ENCODE measurements at places on chromosomes 5 and 9.
A peak's percentile ranks its signal among the peaks of the same experiment; 100 is the strongest.

- no peak for DNase-seq
Measured at GRCh38 chr5:152288917-152289595, 116.0 kb downstream of the NMUR2 start.

- no peak for DNase-seq
Measured at GRCh38 chr9:128728298-128728697, 4.4 kb upstream of the ZDHHC12 start.

- DNase-seq, result no peak
Measured at GRCh38 chr5:169534939-169535338, 48.6 kb upstream of the SPDL1 start.

DNA sequence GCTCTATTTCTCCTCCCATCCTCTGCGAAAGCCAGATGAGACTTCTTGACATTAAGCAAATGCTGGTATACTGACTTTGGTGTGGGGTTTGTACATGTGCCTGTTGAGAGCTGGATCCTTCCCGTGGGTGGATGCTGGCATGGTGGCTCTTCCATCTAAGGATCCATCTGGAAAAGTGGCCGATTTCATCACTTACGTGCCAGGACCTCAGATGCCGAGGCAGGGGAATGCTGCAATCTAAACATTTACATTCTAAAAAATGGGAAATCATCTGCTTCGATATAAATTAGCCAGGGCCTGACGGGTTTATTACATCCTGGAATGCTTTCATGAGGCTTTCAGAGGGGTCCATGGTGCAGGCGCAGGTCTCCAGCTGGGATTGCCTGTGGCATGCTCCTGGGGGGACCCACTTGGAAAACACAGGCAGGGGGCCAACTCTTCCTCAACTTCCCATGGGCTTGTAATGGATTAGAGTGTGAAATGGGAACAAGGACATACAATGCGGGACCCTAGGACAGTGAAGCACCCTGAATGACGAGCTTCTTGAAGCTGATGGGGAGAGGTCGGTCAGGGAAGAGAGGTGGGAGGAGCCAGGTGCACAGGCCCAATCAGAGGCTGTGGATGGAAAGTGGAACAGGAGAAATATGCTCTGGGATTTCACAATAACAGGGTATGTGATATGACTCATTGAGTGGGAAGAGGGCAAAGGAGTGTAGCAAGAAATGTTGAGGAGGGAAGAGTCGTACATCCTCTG, 105.5 kb upstream of the PITX1 start:
- DNase-seq, result peak; percentile 79

GRCh38 chr5:7405277-7405676, 9.3 kb downstream of the ADCY2 start:
- no peak for DNase-seq

- DNase-seq, result no peak
Measured at GRCh38 chr9:81508476-81508875, 180.9 kb downstream of the TLE1 start.

- peak; percentile 32 for DNase-seq
Measured at GRCh38 chr9:347667-348292, 133.1 kb downstream of the DOCK8 start.

- DNase-seq, result no peak
Measured at GRCh38 chr5:169646856-169647255, 9.8 kb downstream of the DOCK2 start.

DNA sequence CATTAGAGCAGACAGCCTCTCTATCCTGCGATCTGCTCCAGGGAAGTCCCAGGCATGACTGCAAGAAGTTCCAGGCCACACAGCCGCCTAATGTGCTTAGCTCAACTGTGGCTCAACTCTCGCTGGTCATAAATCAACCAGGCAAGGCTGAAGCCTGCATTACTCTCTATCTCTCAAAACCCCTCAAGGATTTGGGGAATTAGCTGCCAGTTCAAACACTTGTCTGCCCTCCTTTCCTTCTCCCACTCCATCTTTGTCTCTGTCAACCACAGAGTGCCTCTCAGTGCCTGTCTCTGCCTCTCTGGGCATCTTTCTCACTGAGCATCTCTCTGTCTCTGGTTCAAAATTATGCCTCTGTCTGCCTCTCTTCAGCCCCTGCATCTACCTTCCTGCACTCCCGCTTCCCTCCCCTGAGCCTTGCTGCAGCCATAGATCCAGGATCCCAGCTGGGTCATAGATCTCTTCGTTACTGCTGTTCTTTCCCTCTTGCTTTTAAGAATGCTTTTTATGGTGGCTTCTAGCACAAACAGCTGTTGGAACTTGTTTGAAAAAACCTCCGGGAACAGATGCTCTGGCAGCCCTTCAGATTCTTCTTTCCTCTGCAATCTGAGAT, 27.9 kb upstream of the GALNT10 start:
- DNase-seq, result no peak

DNA sequence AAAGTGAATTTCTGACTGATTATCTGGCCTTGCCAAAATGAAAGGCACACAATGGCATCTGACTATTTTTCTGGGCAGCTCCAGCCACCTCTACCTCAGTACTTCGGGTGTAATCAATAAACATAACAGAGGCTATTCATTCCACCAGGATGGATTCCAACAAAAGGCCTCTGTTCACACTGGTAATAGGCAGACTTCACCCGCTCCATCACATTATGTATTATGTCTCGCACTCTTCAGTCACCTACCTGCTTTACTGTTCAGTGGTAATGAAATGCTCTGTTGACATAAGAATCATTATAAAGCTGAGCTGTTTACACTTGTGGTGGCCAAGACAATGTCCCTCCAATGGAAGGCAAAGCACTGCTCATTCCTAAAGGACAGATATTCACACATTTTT, 1333.7 kb upstream of the WWC1 start:
- no peak for DNase-seq

DNA sequence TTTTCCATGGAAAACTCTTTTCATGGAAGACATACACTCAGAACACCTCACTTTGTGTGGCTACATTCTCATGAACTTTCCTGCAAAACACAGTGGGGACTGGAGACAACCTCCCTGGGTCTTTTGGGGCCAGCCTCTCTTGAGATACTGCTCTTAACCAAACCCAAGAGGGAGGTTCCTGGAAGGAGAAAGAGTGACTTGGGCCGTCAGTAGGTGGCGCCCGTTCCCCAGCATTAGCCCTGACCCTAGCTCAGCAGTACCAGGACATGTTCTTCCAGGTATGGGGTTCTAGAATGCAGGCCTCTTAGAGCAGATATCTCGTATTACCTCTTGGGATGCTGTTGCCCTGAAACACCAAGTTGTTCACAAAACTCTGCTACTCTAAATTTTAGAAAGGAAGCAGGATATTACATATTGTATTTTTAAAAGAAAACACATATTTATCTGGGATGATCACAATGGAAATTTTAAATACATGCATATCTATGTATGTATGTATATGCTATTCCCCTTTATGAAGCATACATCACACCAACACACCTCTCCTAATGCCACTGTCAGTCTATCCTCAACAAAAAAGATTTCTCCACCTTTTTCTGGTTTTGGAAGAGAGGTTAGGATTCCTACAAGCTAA, 15.8 kb upstream of the GLIS3 start:
- no peak for DNase-seq

DNA sequence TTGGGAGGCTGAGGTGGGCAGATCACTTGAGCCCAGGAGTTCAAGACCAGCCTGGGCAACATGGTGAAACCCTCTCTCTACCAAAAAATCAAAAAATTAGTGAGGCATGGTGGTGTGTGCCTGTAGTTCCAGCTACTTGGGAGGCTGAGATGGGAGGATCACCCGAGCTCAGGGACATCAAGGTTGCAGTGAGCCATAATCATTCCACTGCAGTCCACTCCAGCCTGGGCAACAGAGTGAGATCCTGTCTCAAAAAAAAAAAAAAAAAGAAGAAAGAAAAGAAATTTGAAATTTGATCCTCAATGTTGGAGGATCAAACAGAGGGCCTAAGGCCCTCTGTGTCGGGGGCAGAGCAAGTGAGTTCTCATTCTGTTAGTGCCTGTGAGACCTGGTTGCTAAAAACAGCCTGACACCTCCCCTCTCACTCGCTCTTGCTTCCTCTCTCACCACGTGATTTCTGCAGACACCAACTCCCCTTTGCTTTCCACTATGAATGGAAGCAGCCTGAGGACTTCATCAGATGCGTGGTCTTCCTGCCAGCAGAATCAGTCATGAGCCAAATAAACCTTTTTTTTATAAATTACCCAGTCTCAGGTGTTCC, 8.4 kb upstream of the GOLPH3 start:
- no peak for DNase-seq

GRCh38 chr5:72440207-72440638, 67.0 kb downstream of the ZNF366 start:
- DNase-seq, result no peak

DNA sequence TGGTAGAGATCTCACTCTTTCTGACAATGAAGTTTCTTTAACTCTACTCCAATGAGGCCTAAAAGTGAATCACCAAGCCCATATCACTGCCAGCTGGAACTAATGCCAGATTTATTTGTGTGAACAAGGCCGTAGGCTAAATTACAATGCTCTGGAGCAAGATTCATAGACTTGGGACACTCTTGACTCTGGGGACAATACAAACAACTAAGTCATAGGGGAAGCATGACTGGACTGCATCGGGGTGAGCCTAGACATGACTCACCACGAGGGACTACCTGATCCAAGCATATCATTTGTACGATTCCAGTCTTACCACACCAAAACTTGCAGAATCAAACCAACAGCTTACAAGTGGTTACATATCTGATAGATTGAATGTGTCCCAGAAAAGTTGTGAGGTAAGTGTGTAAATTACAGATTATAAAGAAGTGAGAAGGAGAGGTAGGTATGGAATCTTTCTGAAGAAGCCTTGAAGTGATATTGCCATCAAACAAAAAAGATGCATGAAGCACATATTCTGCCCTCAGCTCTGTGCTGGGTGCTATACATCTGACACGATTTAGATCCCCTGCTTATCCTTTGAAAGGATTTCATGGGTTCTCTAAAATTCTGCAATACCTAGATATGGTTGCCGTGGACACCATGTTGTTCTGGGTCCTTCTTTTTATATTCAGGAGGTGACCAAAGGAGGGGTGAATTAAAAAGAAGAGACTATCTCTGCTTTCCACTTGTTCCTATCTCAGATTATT, 199.3 kb upstream of the PDE4D start:
- DNase-seq, result peak; percentile 78

- DNase-seq, result peak; percentile 44
Measured at GRCh38 chr9:20872340-20872977, 159.0 kb downstream of the HACD4 start.

- no peak for DNase-seq
Measured at GRCh38 chr5:151738125-151738848, 20.1 kb downstream of the ATOX1 start.

- peak; percentile 91 for DNase-seq
Measured at GRCh38 chr9:33161011-33161588, 6.0 kb downstream of the B4GALT1 start.
